PC-9 (cell line): ENCODE measurements at places on chromosomes 3 and 15. TPM values are rescaled to one million over a fixed set of nuclear protein-coding genes. Genes with fewer than 3 reads are reported as not detected.
A peak's percentile ranks its signal among the peaks of the same experiment; 100 is the strongest.

DNA sequence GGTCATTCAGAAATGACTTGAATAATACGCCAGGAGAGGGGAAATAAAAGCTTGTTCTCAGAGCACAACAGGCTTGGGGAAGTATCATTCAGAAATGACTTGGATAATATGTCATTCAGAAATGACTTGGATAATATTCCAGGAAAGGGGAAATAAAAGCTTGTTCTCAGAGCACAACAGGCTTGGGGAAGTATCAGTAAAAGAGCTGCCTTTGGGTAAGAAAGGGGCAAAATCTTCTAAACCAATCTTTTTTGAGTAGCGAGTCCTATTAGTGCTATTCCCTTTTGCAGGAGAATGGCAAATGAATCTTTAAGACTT, 20.9 kb downstream of the GABRR3 start:
- peaks cover 28% of the 10 kb centered on the region for H3K4me1 ChIP-seq
- H3K27me3 ChIP-seq: no peaks in the 10 kb centered on the region
- peak overlapping the region; percentile 48 for H3K27ac ChIP-seq
- no peak for DNase-seq
- peak overlapping the region; percentile 2; the same call in 1 of the 2 replicates for H3K4me3 ChIP-seq
- no peaks in the 10 kb centered on the region for H3K36me3 ChIP-seq

DNA sequence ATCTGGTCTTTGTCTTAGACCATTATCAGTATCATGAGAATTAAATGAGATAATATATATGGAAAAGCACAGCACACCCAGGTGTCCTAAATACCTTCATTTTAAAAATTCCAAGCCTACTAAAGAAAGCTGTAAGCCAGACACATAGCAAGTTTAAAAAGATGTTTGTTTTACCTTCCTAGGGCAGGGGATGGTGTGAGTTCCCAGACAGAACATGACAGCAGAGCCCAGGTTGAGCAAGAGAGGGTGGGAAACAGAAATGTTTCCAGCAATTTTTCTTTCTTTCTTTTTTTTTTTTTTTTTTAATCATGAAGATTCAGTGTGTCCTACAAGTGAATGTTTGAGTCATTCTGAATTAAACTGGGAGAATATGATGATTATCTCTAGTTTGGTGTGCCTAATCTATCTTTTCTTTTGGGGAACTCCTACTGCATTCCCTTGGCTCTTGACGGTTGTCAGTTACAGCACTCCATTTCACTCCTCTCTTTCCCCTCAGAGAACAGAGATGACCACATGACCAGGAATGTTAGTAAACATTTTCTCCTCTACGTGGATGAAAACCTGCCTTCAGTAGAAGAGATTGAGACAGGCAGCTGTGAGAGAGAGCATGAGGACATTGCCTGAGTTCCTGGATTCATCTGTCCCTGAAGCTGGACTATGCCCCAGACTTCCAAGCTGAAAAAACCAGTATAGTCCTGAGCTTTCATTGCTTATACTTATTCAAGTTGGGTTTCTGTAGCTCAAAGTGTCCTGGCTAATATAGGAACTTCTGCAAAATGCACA, 54.5 kb upstream of the ARL14 start:
- H3K36me3 ChIP-seq: no peaks in the 10 kb centered on the region
- H3K27me3 ChIP-seq: no peaks in the 10 kb centered on the region
- peaks cover 17% of the 10 kb centered on the region for H3K4me1 ChIP-seq
- H3K27ac ChIP-seq: no peak overlapping the region
- no peak for DNase-seq

CFAP100 gene
- not detected in 2 replicates for total RNA-seq

GRCh38 chr15:99090011-99090699, 14.7 kb upstream of the SYNM start:
- no peak for DNase-seq
- H3K27ac ChIP-seq: no peak overlapping the region
- no peaks in the 10 kb centered on the region for H3K36me3 ChIP-seq
